ENCODE measurements at places on chromosomes 3 and 15.

GRCh38 chr15:42020713-42021273 lies at the start of gene PLA2G4E:
Gene PLA2G4E, minus strand, starts transcription at chr15:42021042. Its CDS starts 12 bp downstream, at chr15:42021030.
- DNase-seq, result no peak
- no peaks in the 10 kb centered on the region for H3K36me3 ChIP-seq
- H3K4me1 ChIP-seq, result no peaks in the 10 kb centered on the region
- no peak within 1 kb of the TSS for H3K4me3 ChIP-seq
- H3K27ac ChIP-seq, result no peak within 1 kb of the TSS

DNA sequence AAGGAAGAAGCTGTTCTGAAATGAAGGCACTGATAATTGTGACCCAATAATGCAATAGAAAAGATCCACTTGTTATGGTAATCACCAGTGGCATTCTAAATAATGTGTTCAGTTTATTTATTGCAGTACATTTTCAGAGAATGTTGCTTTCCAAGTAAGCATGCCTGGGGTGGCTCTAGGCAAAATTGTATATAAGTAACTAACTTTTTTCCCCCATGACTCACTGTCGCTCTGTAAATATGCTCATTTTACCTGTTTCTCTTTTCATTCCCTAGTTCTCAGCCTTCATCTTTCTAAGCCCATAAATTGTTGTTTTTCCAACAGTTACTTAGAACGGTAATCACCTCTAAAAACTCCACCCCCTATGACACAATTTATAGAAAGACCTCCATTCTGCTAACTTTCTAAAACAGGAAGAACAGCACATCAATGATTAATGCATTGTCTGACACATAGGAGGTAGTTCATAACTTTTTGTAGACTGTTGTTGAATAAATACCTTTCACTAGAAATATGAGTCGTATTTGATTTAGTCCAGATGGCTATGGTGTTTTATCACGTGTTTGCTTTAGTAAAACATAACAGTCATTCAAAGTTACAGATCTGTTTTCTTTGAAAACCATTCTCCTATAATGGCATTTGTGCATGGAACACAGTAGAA lies 143.1 kb downstream of the LSAMP start:
- no peaks in the 10 kb centered on the region for H3K27me3 ChIP-seq
- H3K36me3 ChIP-seq, result no peaks in the 10 kb centered on the region
- H3K4me1 ChIP-seq, result no peaks in the 10 kb centered on the region
- H3K27ac ChIP-seq, result no peak overlapping the region

DNA sequence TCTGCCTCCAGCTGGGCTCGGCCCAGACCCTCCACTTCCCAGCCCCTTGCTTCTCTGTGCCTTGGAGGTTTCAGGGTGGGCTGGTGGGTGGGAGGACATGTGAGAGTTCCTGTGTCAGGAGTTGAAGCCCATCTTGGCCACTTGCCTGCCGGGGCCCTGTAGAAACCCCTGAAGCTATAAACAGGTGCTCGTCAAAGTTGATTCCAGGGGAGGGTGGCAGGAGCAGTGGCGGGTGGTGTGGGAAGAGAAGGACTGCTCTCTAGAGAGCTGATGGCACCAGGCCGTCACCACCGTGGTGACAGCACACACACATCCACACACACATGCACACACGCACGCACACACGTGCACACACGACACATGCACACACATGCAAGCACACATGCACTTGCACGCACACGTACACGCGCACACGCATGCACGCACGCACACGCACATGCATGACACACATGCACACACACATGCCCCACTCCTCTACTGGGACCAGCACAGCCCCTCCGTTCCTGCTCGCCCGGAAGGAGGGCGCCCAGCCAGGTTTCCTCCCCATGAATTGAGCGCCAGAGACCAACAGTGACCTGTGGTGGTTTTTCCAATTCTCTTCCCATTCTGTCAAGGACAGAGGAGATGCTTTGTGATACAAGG lies 56.3 kb upstream of the CGNL1 start:
- H3K36me3 ChIP-seq, result no peaks in the 10 kb centered on the region
- H3K4me1 ChIP-seq, result no peaks in the 10 kb centered on the region
- no peak for DNase-seq

- no peak overlapping the region for H3K27ac ChIP-seq
- H3K27me3 ChIP-seq, result no peaks in the 10 kb centered on the region
- H3K36me3 ChIP-seq, result no peaks in the 10 kb centered on the region
- no peak for DNase-seq
- no peak overlapping the region for H3K4me3 ChIP-seq
Observed at GRCh38 chr15:77622209-77622933, 10.3 kb downstream of the LINGO1 start.

GRCh38 chr3:114941626-114942309 lies 205.3 kb downstream of the ZBTB20 start:
- no peak overlapping the region for H3K4me3 ChIP-seq
- no peaks in the 10 kb centered on the region for H3K27me3 ChIP-seq
- no peak for DNase-seq
- H3K4me1 ChIP-seq, result no peaks in the 10 kb centered on the region
- H3K36me3 ChIP-seq, result no peaks in the 10 kb centered on the region

DNA sequence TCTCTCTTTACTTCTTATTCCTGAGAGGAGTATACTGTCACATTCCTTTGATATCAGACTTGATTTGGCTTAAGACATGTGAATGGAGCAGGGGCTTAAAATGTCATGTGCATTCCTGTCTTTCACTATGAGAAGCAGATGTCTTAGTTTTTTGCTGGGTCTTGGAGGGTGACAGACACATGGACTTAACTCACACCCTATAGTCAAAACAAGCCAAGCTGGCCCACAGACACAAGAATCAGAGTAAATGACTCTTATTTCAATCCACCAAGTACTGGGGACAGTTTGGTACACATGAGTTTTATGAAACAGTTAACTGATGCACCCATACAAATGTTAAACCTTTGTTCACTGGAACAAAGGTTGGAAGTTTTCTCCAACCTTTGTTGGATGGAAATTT lies 1024.1 kb upstream of the CFAP20DC start:
- no peaks in the 10 kb centered on the region for H3K27me3 ChIP-seq
- no peak for DNase-seq
- no peaks in the 10 kb centered on the region for H3K36me3 ChIP-seq
- H3K4me1 ChIP-seq, result no peaks in the 10 kb centered on the region
- no peak overlapping the region for H3K4me3 ChIP-seq
- no peak overlapping the region for H3K27ac ChIP-seq

Data from Peyer's patch (tissue), 4 donors.